Stimulated activated CD4-positive, alpha-beta T cell treated with anti-CD3 and anti-CD28 coated beads, Interleukin-12 subunit alpha, Interleukin-12 subunit beta, amount 100 ng/mL, for 4 hours (primary cell): ENCODE measurements at places on chromosomes 5 and 9.

- DNase-seq, result no peak
Observed at GRCh38 chr9:33107762-33108161, 31.3 kb upstream of the SMU1 start.

- DNase-seq, result no peak
Observed at GRCh38 chr5:107705402-107706014, 34.8 kb upstream of the EFNA5 start.

GRCh38 chr5:41822036-41822435 is 48.2 kb downstream of the OXCT1 start:
- no peak for DNase-seq

- DNase-seq, result no peak
Observed at GRCh38 chr9:89522959-89523285, 25.0 kb upstream of the SEMA4D start.

DNA sequence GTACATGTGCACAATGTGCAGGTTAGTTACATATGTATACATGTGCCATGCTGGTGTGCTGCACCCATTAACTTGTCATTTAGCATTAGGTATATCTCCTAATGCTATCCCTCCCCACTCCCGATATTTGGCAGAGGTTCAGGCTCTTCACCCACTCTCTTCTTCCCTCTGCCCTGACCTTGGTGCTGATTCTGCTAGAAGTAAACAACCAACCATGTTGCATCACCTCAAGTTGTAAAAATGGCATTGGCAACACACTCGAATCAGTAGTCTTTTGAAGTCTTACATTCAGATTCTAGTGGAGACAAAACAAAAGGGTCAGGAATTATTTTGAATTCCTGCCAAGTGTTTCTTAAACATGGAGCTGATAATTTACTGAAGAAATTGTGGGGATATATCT is 40.0 kb downstream of the PRR16 start:
- DNase-seq, result no peak

DNA sequence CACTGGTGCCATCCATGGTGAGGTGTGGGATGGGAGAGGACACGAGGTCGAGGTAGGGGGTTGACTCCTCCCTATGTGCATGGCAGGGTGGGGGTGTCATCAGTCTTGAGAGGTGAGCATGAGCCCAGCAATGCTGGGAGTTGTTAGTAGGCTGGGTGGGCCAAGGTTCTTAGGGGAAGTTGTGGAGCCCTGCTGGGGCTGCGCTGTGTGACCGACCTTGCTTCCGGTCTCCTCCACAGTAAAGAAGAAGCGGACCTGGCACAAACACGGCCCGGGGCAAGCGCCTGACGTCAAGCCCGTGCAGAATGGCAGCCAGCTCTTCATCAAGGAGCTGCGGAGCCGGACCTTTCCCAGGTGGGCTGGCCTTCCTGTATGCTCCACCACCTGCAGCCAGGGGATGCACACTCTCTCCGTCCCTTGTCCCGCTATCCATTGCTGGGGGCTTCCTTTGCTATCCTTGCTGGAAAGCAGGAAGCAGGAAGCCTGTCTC is 59.8 kb downstream of the PHF2 start:
- no peak for DNase-seq

- no peak for DNase-seq
Observed at GRCh38 chr9:136858844-136859757, 7.0 kb downstream of the MAMDC4 start.

- no peak for DNase-seq
Observed at GRCh38 chr9:126513159-126514036, 100.3 kb upstream of the LMX1B start.

- DNase-seq, result no peak
Observed at GRCh38 chr5:55551358-55551757, 16.6 kb upstream of the PLPP1 start.

- DNase-seq, result no peak
Observed at GRCh38 chr5:100562821-100563220, 27.6 kb downstream of the FAM174A start.

- DNase-seq, result no peak
Observed at GRCh38 chr9:19650312-19650711, 138.5 kb downstream of the SLC24A2 start.

DNA sequence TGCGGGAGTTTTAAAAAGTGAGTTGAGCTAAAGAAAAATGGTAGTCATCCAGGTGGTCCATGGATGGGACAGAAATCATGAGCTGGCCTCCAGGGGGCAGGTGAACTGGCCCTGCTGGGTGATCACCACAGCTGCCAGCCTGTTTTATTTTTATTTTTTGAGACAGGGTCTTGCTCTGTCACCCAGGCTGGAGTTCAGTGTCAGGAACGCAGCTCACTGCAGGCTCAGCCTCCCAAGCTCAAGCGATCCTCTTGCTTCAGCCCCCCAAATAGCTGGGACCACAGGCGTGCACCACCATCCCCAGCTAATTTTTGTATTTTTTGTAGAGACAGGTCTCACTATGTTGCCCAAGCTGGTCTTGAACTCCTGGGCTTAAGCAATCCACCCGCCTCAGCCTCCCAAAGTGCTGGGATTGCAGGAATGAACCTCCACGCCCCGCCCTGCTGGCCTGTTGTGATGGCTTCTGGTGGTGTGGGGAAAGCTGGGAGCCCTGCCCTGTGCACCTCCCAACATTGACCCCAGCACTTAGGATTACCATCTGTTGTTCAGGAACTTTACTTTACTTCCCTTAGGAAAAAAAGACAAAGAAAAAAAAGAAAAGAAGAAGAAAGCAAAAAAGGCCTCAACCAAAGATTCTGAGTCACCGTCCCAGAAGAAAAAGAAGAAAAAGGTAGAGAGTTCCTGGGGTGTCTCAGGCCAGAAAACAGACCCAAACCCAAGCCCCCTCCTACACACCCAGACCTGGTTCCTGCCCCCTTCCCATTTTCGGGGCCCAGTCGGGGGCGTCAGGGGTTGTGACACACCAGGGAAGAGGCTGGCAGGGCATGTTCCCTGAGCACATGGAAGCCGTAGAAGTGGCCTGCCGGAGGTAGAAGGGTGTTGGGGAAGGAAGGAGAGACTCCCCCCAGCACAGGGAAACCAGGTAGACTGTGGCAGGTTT is 14.7 kb downstream of the CD74 start:
- DNase-seq, result no peak

DNA sequence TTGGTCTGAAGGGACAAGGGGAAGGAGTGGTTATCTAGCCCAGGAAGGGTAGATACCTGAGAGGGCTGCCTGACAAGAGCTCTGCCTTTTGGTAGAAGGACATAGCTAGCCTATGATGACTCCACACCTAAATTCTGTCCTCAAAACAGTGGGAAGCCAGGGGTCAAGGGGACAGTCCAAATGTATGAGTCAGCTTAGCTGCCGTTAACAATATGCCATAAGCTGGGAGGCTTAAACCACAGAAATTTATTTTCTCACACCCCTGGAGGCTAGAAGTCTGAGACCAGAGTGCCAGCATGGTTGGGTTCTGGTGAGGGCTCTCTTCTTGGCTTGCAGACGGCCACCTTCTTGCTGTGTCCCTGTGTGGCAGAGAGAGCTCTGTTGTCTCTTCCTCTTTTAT is 306.4 kb downstream of the NTRK2 start:
- no peak for DNase-seq
